ENCODE measurements at places on chromosomes 4 and X. TPM values are rescaled to one million over a fixed set of nuclear protein-coding genes. Genes with fewer than 3 reads are reported as not detected.

- peak; percentile 58 for DNase-seq
These were observed 243.9 kb downstream of the UNC5C start for GRCh38 chr4:95304898-95305297.

DNA sequence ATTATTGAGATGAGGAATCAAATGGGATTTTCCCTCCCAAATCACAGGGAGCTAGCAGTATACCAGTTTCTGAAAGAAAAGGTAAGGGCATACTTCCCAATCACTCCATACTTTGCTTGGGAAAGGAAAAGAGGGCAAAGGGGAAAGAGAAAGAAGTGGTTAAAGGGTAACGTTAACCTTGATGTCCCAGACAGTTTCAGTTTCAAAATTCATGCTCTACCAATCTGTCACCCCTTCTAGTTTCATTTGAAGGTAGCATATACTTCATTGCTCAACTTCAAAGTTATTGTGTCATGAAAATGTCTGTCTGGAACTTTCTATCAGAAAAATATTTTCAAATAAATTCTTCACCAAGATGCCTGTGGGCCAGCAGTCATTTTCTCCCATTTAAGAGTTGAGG, 16.0 kb downstream of the TNMD start:
- DNase-seq: no peak

GRCh38 chr4:172141025-172141424, 327.8 kb downstream of the GALNTL6 start:
- DNase-seq: no peak

DNA sequence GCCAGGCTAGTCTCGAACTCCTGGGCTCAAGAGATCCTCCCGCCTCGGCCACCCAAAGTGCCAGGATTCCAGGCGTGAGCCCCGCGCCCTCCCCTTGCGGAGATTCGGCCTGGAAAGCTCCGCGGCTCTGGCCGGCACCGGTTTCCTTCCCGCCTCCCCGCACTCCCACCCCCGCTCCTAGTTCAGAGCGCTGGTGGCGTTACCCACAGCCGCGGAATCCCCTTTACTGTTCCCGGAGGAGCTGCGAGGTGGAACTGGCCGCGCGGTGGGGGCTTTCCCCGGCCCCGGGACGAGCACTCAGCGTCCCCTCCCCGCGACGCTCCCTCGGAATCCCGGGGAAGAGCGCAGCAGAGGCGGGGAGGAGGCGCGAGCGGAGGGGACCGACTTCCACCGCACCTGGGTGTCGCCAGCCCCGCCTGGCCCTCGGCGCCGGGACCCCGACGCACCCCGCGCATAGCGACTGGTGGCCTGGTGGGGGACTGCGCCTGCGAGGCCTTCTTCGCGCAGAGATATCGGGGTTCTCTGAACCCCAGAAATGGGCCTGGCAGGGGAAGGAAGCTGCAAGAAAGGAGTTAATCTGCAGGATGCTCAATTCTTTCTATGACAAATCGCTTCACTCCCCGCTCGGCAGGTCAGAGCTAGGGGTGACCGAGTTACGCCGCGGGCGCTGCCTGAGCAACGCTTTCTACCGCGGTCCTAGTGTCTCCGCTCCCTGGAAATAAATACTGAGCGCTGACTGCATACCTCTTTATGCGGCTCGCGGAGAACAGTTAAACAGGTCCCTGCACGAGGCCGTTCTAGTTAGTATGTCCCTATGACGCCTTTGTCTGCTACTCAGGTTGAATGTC, 14.6 kb upstream of the SLC25A4 start:
- no peak for DNase-seq

DNA sequence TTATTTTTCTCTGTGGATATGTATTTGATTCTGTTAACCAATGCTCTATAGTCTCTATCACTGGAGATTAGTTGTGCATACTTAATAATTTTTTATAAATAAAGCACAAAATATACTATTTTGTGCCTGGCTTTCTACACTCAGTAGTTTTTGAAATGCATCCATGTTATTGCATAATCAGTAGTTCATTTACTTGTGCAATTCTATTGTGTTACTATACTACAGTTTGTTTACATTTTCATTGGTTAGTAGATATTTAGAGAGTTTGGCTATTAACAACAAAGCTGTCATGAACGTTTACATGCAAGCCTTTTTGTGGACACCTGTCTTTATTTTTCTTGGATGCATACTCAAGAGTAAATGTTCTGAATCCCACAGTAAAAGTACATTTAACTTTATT, 265.0 kb upstream of the FAT4 start:
- DNase-seq: no peak

GRCh38 chr4:24103434-24104157, 213.7 kb upstream of the PPARGC1A start:
- no peak for DNase-seq

DNA sequence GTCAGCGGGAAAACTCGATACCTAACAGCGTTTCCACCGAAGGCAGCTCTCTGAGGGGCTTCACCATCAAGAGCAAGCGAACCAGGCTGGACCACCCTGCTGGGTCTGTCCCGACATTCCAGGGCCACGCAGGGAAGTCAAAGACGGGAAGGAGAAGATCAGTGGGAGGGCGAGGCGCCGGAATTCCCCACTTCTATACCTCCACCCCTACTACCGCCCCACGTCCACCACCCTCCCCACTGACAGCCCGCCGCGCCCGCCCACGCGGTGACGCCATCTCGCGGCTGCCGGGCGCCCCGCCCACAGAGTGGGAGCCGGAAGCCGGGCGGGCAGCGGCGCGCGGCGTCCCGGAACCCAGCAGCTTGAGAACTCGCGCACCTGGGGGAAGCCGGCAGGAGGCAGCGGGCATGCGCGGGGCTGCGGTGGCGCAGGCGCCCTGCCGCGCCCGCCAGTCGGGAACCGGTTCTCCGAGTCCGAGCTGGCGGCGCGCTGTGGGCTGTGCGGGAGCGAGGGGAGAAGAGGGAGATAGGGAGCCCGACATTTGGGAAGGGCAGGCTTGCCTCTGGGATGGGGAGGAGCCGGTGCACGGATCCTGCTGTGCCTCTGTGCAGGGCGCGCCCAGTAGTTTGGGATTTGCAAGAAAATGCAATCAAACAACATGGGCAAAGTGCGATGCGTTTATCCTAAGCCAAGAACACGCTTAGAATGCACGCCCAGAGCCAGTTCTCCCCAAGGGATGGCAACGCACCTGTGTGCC, 3.2 kb upstream of the STIM2 start:
- DNase-seq: peak; percentile 58

DNA sequence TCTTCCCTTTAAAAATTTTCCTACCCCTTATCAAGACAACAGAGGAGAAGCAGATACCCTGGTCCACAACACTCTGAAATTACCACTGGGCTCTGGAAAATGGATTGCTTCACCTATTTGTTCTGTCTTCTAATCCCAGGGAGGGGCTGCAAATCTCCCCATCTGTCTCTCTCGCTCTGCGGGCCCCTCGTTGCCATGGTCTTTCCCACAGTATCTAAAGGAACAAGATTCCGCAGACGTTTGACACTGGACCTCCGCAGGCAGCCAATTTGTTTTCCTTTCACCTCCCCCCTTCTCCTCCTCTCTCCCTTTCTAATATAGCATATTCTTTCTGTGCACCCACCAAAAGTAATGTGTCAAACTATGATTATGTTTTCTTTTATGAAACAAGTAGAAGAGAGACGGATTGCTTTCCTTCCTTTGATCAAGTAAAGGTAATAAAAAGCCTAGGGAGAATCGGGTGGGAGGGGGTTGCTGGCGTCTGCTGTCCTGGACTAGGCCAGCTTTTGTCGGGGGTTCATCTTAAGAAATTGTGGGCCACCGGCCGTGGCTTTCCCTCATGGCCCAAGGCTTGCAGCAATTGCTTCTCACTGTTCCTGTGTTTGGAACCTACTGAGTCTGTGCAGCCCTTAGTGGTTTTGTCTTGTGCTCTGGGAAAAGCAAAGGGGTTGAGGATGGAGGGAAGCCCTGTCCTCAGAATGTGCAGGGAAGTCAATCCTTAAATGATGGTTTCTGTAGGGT, 81.0 kb downstream of the MGST2 start:
- no peak for DNase-seq

GRCh38 chr4:40704073-40704472, 45.7 kb upstream of the NSUN7 start:
- DNase-seq: no peak

GRCh38 chrX:8803326-8803725, 2.1 kb upstream of the FAM9A start:
- peak; percentile 29 for DNase-seq

- no peak for DNase-seq
These were observed 392.0 kb downstream of the UBE2NL start for GRCh38 chrX:144275843-144276242.

DNA sequence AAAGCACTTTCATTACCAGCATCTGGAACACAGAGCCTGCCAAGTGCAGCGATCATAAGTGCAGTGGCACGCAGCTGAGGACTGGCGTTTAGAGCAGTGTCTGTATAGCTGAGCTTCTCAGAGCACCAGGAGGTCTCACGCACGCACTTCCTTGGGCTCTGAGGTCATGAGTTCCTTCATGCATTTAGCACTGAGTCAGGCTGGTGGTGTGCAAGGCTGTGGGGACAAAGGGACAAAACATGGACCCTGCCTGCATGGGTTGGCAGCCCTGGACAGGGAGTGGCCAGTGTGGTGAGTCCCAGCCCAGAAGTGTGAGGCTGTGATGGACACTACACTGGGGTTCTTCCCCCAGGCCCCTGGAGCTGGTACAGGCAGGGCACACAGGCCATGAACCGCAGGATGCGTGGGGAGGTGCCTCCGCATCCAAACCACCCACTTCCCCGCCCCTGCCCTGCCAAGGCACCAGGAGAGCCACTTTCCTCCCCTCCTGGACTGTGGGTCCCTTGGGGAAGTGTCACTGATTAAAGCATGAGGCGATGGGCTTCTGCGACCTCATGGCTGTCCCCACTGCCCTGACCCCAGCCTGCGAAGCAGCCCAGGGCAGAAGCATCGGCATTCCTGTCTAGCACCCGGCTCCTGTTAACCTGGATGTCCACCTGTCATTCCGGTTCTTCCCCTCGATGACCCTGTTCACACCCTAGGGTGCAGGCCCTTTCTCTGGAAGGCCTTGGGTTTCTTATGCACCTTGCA, 37.2 kb upstream of the GPR78 start:
- DNase-seq: no peak

- peak; percentile 28 for DNase-seq
These were observed 51.9 kb downstream of the PHKA2 start for GRCh38 chrX:18931972-18932371.

- DNase-seq: no peak
These were observed 6.3 kb downstream of the GABRA4 start for GRCh38 chr4:46986922-46987638.

DNA sequence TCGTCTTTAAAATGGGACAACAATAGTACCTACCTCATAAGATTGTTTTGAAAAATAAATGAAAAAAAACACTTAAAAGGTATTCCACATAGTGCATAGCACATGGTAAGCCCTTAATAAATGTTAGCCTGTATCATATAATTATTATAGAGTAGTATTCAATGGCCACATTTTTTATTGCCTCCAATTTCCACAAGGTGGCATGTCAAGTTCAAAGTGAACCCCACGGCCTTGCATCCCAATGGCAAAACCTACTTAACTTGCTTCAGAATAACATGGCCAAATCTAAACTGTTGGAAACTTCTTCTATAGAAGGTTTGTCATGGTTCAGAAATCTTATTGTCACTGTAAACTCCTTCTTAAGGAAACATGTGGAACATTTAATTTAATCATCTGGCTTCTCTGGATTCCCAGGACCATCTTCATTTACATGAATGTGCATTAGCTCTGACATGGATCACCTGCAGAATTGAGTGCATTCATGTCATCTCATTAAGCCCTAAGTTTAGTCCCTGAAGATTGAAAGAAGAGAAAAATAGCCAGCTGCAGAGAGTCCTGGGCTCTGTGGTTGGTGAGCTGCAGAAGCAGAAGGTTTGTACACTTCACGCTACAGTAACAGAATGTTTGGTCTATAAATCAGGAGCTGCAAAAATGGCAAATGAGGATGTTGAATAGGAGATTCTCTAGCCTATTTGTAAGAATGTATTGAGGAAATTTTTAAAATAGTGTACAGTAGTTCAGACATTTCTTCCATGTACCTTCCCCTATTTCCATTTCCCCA, 61.0 kb downstream of the ANXA3 start:
- peak; percentile 19 for DNase-seq

DNA sequence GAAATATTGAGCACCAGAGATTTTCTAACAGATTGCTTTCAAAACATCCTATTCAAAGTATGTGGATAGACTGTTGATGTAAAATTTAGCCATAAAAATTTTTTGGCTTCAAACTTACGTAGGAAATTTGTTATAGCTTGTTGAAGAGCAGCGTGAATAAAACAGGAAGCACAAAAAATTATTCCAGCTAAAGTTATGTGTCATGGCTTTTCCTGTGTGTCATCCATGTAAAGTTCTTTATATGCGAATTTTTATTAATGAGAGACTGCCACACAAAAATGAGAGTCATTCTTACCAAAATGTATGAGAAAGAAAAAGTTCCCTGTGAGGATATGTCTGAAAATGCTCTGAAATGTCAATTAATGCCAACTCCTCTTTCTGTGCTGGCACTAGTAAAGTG, 19.5 kb downstream of the EPGN start:
- DNase-seq: no peak

GRCh38 chr4:8710946-8711345, 118.4 kb downstream of the CPZ start:
- DNase-seq: no peak

GRCh38 chr4:64882311-64883086, 473.2 kb upstream of the TECRL start:
- no peak for DNase-seq

DNA sequence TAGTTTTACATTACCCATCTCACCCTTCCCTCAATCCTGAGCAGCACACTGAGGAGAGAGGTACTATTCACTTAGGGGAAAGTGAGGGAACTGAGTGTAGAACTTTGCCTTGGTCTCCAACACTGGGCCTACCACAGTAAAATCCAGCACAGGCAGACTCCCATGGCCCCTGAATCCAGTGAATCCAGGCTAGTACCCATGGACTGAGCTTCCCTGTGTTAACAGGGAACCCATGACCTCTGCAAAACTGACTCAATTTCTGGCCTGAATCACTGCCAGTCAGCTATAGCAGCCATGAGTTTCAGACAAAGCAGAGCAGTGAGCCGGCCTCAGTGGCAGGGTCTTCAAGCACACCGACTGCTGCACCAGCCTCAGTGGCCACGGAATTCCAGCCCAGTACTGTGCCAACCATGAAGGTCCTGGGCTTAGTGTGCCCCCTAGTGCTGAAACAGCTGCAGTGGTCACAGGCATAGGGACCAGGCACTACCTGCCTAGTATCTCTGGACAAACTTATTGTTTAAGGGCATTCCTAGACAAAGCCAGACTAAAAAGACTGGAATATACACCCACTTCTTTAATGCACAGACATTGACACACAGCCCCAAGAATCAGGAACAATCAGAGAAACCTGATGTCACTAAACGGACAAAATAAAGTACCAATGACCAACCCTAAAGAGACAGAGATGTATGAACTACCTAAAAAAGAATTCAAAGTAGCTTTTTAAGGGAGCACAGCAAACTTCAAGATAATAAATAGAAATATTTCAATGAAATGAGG, 127.4 kb upstream of the RPL34 start:
- no peak for DNase-seq

The GPRASP1 gene
- 0.29 TPM for total RNA-seq

The CCDC160 gene
- total RNA-seq: 0.17 TPM

The NOX1 gene
- total RNA-seq: not detected

The PRR32 gene
- total RNA-seq: not detected

The EOLA2 gene
- total RNA-seq: 42.5 TPM

The DCAF16 gene
- 26.8 TPM for total RNA-seq

The LONRF3 gene
- 3.3 TPM for total RNA-seq

The OTUD5 gene
- total RNA-seq: 26.4 TPM

The RNF128 gene
- not detected for total RNA-seq

The TLR10 gene
- not detected for total RNA-seq

The MAGEA12 gene
- total RNA-seq: 0.96 TPM

Data from A172 (cell line).